ENCODE measurements at places on chromosomes 3 and 15.

GRCh38 chr3:69869643-69870042 lies 129.9 kb upstream of the SAMMSON start:
- peak; percentile 67 for DNase-seq

DNA sequence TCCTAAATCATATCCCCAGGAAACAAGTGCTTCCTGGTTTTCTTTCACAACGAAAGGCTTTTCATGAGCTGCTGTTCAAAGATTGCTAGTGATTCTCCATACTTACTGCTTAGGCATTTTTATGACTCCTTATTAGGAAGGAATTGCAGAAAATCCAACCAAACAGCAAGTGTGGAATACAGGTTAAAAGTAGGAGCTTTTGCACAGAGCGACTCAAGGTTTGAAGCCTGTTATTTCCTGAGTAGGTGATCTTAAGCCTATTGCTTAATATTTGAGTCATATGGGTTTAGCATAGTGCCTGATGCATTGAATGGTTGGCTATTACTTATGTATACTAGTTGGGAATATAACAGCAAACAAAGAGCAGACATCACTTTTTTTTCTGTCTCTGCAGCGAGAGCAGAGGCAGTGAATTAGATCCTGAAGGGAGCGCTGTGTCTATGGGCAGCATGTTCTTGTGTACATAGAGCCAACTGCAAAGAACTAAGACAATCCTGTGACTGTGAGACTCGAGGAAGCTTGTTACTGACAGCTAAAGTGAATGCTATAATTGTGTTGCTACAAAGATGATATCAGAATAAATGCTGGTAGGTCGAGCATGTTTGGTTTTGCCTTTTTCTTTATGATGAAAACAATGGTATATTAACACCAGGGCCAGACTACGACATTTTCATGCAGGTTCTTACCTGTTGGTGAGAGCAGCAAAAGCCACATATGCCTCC lies 6.3 kb downstream of the TM4SF1 start:
- peak; percentile 77 for DNase-seq

DNA sequence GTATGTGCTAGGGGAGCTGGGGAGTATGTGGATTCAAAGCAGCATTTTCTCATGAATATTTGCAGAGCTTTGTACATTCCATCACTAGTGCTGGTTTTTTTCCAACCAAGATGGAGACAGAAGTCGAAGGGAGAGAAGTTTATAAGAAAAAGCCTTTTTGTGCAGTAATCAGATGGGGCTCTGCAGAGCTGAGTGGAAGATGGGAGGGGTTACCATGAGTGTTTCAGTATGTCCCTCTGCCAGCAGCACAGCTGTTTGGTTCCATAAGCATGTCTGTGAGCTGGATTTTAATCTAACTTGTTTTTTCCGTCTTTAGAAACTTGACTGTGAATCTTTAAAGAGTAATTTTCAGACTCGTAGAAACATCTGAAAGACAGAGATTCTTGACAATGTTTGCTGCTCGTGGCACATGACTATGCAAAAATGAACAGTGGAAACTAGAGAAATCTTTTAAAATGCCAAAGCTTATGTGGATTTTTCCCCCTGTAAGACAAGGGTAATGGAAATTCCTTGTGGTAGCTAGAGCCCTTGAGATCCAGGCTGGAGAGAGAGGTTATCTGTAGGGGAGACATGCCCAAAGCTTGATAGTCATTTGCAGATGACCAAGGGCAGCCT lies 20.3 kb downstream of the STARD9 start:
- DNase-seq = no peak

DNA sequence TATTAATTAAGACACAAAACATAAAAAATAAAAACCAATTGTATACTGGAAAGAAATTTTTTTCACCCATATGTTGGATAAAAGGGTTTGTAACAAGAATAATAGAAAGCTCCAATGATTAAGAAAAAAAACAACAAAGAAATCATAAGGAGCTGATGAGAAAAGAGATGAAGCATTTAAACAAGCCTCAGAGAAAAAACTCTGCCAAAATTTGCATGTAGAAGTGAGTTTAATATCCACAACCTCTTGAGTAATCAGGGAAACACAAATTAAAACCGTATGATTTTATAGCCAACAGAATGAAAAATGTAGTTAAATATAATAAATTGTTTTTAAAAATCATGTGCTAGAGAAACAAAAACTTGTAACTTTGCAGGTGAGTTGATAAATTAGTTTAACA lies 192.9 kb downstream of the BCHE start:
- peak; percentile 3 for DNase-seq

- peak; percentile 40 for DNase-seq
These were observed 2.9 kb upstream of the NME9 start for GRCh38 chr3:138332472-138333073.

DNA sequence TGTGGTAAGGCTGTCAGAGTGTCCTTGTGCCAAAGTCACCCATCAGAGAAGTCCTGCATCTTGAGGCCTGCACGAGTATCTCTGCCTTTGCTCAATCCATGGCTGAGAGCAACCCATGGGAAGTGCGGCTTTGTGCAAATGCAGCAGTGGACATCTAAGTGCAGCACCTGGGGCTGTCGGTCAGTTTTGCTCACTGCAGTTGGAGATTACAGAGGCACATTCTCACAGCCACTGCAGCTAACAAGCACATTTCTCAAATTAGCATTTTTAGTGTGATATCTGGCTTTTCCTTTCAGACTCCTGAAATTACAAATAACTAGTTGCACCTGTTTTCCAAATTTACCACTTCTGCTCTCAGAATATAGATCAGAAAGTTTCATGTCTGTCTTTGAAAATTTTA lies 81.5 kb upstream of the DAZL start:
- DNase-seq = no peak

All from fibroblast of skin of right quadriceps (primary cell).